ENCODE measurements at places on chromosomes 16 and 17.

DNA sequence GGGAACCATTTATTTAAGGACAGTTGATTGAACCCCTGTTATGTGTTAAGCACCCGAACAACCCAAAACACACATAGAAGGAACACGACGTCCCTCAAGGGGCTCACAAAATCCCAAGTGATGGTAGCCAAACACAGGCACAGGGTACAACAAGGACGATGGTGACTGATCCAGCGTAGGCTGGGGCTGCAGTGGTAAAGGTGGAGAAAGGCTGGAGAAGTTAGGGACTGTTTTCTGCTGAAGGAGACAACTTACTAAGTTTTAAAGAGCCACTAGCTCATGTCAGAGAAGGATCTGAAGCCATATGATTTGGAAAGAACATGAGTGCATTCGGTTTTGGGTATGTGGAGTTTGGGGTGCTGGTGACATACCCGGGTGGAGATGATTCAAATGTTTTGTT lies 229.6 kb upstream of the TNRC6C start:
- no peak for DNase-seq

DNA sequence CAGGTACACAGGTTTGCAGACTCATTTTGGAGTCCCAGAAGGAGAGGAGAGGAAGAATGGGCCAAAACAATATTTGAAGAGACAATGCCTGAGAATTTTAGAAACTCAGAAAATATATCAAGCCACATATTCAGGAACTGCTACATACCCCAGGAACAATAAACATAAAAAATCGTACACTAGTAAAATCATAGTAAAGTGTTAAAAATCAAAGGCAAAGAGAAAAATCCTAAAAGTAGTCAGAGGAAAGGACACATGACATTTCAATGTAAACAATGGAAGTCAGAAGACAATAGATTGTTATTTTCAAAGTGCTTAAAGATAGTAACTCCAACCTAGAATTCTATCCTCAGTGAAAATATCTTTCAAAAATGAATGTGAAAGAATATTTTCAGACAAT lies 28.5 kb upstream of the NACA2 start:
- no peak for DNase-seq

DNA sequence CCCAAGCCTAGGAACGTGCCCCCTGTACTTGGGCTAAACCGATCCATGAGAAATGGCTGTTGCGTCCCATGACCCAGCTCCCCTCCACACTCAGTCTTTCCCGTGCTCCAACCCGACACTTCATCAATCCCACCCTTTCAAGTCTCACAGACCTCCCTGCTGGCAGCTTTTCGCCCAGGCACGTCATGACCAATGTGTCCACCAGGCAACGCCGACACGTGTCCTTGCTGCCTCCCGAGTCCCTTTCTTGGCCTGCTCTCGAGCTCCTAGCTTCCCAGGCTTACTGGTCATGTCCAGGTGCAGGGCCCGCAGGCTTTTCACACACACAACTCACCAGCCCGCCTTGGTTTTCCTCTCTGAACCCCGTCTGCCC lies 12.2 kb downstream of the MNT start:
- DNase-seq: no peak

GRCh38 chr16:20242568-20243255 lies 84.6 kb downstream of the GP2 start:
- DNase-seq: no peak

- DNase-seq: no peak
Measured at GRCh38 chr16:58094791-58095574, 34.2 kb downstream of the CFAP20 start.

DNA sequence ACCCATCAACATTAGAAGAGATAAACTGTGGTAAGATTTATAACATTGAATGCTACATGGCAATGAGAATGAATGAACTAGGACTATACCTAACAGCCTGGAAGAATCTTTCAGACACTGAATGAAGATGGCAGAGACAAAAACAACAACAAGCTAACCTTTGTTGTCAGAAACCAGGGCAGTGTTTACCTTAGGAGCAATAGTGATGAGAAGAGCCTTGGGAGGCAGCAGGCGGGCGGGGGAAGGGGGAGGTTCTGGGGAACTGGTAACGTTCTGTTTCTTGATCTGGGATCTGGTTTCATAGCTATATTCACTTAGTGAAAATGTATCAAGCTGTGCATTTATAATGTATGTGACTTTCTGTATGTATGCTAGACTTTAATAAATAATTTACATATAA lies 139.0 kb upstream of the TNRC6C start:
- DNase-seq: no peak

- no peak for DNase-seq
Measured at GRCh38 chr16:30068750-30069610, 3.4 kb downstream of the ALDOA start.

DNA sequence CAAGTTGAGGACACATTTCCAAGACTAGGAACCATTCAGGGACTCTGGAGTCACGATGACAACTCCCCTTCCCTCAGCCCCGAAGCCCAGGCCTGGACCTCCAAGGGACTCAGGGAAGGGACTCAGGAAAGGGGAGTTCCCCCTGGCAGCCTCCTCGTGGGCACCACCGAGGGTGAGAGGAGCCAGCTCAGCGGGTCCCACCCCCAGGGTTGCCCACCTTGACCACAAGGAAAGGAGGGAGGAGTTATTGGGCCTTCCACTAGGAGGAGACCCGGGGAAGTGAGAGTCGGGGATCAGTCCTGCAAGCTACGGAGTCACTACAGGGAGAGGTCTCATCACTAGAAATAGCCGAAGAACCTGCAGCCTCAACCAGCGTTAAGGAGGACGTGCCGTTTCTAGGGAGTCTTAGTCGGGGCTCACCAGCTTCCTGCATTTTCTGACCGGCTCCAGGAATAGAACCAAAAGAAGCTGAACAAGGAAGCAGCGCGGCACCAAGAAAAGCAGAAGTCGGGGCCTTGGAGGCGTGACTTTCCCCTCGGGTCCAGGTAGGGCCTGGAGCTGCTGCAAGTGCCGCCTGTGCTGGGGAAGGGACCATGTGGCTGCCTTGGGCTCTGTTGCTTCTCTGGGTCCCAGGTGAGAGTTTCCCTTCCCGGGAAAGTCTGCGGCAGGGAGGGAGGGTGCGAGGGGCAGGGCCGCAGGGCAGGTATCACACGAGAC lies at the start of gene CD300A:
Gene CD300A (plus strand): TSS at position 524 of the 717 bp plus-strand sequence. CDS start 70 bp downstream, at position 594.
- DNase-seq: no peak

- no peak for DNase-seq
Measured at GRCh38 chr16:81696166-81696960, 82.7 kb upstream of the PLCG2 start.
